ENCODE measurements at places on chromosomes 6 and 20.

DNA sequence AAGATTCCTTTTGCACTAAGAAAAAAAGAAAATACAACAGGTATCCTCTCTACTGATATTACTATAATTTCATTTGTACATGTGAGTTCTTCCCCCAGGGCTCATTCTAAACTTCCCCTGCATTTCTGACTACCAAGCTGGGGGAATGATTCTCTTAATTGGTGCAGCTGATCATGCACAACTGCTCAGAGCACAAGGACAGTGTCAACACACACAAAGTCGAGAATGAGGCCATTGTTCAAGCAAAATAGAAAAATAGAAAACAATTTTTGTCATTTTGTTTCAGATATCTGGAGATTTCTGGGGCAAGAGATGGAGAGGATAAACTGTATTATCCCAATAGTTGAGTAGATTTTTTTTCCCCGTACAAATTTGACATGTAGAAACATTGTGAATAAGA lies 236.3 kb downstream of the HAO1 start:
- DNase-seq, result no peak

DNA sequence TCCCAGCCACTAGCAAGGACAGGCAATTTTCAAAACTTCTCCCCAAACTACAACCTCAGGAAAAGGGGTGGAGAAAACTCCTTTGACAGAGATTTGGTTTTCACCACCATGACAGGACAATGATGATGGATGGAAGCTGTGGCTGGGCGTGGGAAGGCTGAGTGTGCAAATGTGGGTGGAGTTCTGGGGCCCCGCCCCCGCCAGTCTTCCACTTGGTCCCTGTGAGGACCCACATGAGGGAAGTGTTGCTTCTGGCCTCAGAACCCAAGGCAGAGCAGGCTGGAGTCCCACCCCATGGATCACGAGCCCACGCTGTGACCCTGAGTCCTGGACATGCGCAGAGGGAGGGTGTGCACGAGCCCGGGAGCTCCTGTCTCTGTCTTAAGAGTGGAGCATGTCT lies 21.5 kb upstream of the MRGBP start:
- no peak for DNase-seq

DNA sequence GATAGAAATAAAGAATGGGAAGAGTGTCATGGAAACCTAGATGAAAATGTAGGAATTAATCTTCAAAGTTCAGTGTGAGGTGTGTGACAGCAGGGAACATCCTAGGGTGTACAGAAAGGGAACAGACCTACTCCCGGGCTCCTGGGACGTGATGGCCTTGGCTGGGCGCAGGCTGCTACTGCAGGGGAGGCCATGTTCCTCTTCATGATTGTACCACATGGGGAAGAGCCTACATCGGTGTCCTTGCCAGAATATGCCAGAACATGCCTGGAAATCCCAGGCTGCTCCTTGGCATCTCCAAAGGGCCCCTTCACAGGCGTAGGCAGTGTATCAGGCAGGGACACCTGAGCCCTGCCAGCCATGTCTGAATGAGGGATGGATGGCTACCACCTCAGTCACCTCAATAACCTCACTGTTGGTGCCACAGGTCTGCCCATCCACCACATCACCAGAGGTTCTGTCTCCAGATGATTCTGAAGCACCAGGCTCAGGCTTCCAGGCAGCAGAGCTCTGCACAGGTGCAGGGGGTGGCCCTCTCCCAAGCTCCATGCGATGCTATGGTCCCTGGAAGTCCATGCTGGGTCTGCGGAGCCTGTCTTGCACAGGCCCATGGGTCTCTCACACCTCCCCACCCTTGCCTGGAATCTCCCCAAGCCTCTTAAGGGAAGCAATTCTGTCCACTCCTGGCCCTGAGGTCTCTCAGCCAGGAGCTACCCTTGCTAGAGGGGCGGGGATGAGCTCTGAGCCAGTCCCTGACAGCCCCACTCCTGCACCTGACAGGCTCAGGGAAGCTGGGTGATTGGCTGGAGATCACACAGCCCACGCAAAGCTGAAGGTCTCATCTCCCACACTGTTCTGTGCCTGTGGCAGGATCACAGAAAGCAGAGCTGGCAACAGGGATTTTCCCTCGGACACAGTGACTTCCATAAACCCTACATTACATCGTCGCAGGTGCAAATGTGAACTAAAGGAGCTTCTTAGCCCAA lies 20.2 kb downstream of the RAMACL start:
- DNase-seq, result no peak

GRCh38 chr6:159722655-159723054 lies 4.7 kb upstream of the WTAP start:
- DNase-seq, result no peak

DNA sequence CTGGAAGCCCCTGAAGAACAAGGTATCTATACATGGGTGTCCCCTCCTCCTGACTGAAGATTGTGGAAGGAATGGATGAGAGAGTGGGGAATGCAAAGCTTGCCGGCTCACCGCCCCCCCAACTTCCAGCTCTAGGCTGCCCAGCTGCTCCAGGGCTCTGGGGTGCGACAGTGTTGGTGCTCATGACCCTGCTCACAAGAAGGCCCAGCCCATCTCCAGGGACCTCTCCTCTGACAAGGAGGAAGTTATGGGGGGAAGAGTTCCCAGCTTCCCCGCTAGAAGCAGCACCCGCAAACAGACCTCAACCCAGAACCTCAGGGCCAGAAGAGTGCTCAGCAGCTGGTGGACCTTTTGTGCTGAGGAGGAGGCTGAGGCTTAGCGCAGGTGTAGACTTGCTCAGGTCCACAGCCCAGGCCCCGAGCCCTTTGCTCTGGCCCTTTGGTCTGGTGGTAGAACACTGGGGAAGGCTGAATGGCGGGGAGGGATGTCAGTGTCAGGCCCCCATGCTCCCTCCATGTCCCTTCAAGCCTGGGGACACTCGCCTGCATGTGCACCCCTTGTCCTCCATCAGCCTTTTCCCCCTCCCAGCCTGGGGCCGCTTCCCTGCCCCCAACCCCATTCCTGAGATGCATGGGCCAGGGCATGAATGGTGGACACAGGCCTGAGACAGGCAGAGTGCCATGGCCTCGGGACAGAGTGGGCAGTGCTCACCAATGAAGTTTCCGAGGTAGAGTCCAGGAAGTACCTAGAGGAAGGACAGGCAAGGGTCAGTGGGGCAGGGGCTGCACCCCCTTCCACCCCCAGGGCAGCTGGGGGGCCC lies 1.3 kb downstream of the DUSP15 start:
- DNase-seq, result no peak

- DNase-seq, result no peak
These were observed 350.8 kb upstream of the RSPO3 start for GRCh38 chr6:126767711-126768110.

DNA sequence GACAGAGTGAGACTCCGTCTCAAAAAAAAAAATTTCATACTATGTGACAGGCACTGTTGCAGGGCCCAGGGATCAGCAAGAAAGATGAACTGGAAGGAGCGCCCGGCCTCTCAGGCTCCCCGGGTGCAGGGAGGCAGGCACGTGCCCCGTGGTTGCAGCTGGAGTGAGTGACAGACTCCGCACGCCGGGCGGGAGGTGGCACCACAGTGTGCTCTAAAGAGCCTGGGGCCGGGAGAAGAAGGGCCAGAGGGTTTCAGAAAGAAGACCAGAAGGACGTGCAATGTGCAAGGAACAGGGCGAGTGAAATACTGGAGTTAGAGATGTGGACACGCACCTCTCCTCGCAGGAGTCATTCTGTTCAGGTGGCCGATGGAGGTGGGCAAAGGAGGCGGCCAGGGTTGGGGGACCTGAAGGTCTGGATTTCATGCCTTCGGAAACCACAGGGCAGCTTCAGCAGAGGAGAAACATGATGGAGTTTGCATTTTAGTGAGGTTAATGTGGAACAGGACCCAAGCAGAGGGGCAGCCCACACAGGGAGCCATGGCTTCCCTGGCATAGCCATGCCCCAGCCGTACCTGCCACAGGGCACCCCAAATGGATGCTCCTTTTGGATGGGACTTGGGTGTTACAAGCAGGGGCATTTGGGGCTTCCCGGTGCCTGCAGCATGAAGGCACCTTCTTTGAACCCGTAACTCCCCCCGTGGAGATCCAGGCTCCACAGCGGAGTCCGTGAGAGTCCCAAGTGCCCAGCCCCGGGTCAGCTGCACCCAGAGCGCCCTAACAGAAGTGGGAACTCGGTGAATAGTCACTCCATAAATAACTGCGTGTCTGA lies 226.2 kb downstream of the ERMARD start:
- no peak for DNase-seq
